ENCODE measurements at places on chromosomes 13 and 19. TPM values are rescaled to one million over a fixed set of nuclear protein-coding genes. Genes with fewer than 3 reads are reported as not detected.

SMIM17 gene
- 2.6 TPM for total RNA-seq

CDX2 gene
- 0.08 TPM for total RNA-seq

ZNF534 gene
- total RNA-seq: not detected

PEG3 gene
- 0.16 TPM for total RNA-seq

LRG1 gene
- 0.15 TPM for total RNA-seq

ERFL gene
- 0.98 TPM for total RNA-seq

ZNF285 gene
- 7.6 TPM for total RNA-seq

IGFL3 gene
- total RNA-seq: not detected

CD177 gene
- not detected for total RNA-seq

ZNF724 gene
- 5.3 TPM for total RNA-seq

ZNF865 gene
- 6.9 TPM for total RNA-seq

TDRD12 gene
- total RNA-seq: 0.57 TPM

C19orf85 gene
- total RNA-seq: 0.38 TPM

CUL4A gene
- 34.4 TPM for total RNA-seq

NPAS1 gene
- 1.0 TPM for total RNA-seq

FEM1A gene
- 2.8 TPM for total RNA-seq

MISP3 gene
- 2.7 TPM for total RNA-seq

CCDC122 gene
- total RNA-seq: 11.7 TPM

LGALS7B gene
- not detected for total RNA-seq

ZNF563 gene
- 1.2 TPM for total RNA-seq

F2RL3 gene
- 0.28 TPM for total RNA-seq

HSPB6 gene
- 2.6 TPM for total RNA-seq

IZUMO2 gene
- total RNA-seq: not detected

PROZ gene
- total RNA-seq: 0.49 TPM

UFM1 gene
- 85.8 TPM for total RNA-seq

SCEL gene
- total RNA-seq: 0.52 TPM

TUBB4A gene
- total RNA-seq: 25.3 TPM

IGFL2 gene
- not detected for total RNA-seq

ZNF492 gene
- total RNA-seq: not detected

BEST2 gene
- total RNA-seq: 0.09 TPM

C13orf46 gene
- 0.18 TPM for total RNA-seq

CGB2 gene
- not detected for total RNA-seq

TIMM50 gene
- total RNA-seq: 104 TPM

RPL21 gene
- total RNA-seq: 1,698 TPM
